ENCODE measurements at places on chromosomes 4 and X.

DNA sequence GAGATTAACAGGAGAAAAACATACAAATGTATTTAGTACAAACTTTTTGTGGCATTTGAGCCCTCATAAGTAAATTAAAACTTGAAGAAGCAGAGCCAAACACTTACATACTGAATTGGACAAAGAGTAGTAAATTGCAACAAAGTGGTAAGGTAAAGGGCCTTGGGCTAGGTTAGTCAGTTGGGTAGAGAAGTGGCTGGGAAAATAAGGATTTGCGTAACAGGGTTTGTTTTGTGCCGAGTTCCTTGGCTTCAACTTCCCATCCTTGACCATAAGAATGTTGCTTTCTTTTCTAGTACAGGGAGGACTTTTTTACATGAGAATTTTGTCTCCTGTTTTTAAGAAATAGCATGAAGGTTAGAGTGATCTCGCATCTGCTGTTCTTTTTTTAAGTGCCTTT lies 33.3 kb upstream of the DSPP start:
- no peak for DNase-seq

GRCh38 chr4:125677665-125678307 lies 363.0 kb downstream of the FAT4 start:
- DNase-seq = no peak

DNA sequence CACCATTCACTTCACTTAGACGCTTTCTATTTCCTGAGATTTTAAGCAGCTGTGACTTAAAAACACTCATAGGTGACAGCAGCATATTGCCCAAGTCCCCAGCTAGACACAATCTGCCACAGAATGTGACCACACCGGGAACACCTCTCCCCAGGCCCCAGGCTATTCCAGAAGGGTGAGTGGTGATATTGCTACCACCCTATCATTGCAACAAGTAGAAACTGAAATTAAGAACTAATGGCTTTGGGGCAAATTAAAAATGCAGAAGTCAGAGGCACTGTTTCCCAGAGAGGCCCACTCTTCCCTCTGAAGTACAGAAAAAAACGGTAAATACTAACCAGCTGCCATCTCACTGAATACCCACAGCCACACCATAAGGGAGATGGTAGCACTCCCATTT lies 35.0 kb downstream of the QDPR start:
- DNase-seq = no peak

GRCh38 chrX:27675493-27675892 lies 85.3 kb downstream of the DCAF8L2 start:
- DNase-seq = no peak

DNA sequence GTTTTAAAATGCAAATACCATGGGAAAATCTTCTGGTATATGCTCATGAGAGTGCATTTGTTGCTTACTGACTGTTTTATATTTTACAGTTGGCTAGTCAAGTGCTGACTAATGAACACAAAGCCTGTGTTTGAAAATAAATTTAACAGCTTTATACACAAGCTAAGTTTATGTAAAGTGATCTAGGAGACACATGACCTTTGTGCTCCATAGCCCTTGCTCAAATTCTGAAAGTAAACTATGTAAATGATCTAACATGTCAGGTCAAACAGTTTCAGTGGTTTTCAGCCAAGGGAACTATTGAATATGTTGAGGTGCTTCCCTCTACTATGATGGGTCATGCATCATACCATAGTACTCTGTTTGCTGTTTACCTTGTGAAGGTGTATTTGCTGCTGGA lies 36.7 kb downstream of the DIAPH2 start:
- no peak for DNase-seq

DNA sequence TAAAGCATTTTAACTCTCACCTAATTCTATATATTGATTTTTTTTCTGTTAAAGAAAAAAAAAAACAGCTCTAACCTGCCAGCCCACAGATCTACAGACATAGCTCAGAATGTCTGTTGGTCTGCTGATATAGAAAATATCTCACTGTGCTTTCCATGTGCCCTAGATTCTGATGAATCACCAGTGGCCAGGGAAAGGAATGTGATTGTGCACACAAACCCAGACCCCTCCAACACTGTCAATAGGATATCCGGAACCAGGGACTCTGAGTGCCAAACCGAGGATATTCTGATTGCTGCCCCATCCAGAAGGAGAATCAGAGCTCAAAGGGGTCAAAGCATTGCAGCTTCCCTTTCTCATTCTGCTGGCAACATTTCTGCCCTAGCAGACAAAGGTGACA lies 12.1 kb upstream of the SCML1 start:
- no peak for DNase-seq

GRCh38 chrX:38824176-38824575 lies 22.9 kb downstream of the MID1IP1 start:
- no peak for DNase-seq

GRCh38 chr4:72582853-72583252 lies 13.8 kb upstream of the ADAMTS3 start:
- DNase-seq = no peak

DNA sequence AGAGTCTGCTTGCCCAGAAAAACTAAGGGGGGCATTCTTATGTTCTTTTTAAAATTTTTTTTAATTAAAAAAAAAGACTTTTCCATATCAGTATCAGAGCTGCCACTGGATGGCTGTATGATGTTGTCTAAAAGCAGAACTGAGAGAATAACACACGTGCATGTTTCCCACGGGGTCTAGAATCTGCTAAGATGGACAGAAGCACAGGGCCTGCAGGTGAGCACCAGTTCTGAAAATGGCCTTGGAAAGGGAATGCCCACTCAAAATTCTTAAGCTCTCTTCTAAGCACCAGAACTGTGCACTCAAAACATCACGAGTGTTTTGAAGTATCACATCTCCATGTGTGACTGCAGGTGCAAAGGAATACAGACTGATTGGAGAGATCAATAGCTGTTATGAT lies 61.1 kb downstream of the ARAP2 start:
- no peak for DNase-seq

- DNase-seq = no peak
Observed at GRCh38 chr4:28287831-28288233, 1427.2 kb downstream of the STIM2 start.

GRCh38 chr4:41887821-41888686 lies 47.2 kb upstream of the TMEM33 start:
- no peak for DNase-seq

DNA sequence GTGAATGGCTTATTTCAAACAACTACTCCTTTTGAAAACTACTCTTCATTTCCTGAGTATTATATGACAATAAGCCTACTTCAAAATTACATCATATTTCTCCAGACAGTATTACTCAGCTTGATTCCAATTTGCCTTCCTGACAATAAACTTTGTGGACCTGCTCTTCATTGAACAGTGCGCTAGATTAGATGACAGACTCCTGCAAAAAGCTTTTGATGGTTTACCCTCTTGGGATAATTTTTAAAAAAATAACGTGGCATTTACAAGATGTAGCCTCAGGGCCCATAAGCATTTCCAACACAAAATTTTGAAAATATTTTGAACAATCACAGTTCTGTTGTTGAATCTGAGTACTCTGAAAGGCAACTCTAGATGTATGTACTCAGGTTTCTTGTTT lies 25.9 kb downstream of the MGAT4D start:
- DNase-seq = no peak

DNA sequence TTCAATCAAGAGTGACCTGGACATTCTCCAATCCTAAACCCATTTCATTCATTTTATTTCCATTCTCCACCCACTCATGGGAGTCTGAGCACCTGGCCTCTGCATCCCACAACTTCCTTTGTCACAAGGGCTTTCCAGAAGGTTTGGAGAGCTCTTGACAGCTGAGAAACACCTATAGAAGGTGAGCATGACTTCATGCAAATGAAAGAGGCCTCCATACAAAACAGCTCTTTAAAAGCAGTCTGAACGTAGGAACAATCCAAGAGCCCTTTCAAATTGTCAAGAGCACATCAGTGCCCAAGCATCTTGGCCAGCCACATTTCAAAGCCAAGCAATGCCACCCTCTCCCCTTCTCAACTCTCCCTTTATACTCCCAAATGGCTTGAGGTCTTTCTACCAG lies 74.9 kb upstream of the RAP2C start:
- DNase-seq = no peak

- no peak for DNase-seq
Observed at GRCh38 chr4:105598052-105598451, 45.6 kb downstream of the ARHGEF38 start.

DNA sequence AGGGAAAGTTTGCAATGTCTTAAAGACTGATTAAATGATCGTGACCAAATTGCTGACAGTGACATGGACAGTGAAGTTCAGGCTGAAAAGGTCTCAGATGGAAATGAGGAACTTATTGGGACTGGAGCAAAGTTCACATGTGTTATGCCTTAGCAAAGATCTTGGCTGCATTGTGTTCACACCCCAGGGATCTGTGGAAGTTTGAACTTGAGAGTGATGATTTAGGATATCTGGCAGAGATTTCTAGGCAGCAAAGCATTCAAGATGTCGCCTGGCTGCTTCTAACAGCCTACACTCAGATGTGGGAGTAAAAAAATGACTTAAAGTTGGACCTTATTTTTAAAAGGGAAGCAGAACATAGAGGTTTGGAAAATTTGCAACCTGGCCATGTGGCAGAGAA lies 21.4 kb downstream of the SCARB2 start:
- peak; percentile 39 for DNase-seq

DNA sequence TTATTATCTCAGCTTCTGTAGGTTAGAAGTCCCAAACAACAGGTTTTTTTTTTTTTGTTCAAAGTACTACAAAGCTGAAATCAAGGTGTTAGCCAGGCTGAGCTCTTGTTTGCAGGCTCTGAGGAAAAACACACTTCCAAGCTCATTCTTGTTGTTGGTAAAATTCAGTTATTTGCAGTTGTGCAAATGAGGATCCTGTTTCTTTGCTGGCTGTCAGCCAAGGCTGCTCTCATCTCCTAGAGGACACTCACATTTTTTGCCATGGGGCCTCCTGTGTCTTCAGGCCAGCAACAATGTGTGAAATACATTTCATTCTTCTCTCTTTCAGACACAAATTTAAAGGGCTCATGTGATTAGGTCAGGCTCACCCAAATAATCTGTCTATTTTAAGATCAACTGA lies 60.3 kb upstream of the HSD17B10 start:
- no peak for DNase-seq

GRCh38 chr4:73259571-73260090 lies 1.0 kb upstream of the ANKRD17 start:
- no peak for DNase-seq

DNA sequence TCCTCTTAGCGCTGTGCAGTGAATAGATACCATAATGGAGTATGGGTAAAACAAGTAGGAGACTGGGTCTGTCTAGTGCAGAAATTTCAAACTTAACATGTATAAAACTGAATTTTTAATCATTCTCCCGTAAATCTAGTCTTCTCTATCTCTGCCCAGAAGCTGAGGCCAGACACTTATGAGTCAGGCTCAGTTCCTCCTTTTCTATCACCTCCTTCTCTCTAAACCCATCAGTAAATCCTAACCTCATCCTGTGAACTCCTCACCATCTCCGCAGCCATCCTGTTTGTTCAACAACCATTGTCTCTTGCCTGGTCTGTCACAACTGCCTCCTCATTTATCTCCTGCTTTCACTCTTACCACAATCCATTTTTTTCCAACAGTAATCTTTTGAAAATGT lies 19.8 kb upstream of the SGMS2 start:
- no peak for DNase-seq

DNA sequence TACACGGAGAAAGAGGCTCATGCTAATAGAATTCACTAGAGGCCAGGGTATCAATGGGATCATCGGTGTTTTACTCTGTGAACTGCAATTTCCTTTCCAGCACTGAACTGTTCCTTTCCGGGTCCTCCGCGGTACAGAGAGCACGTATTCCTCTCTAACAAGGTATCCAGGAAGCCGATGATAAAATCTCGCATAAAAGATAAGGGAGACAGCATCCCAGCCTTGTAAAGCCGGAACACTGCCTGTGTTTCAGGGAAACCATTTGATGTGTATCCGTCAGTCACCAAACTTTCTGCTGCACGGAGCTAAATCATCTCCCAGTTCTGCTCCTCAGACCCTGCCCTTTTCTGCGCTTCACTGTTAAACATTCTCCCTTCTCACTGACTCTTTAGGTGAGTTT lies 54.0 kb downstream of the ING2 start:
- DNase-seq = no peak

- DNase-seq = no peak
Observed at GRCh38 chr4:139763205-139763604, 97.6 kb downstream of the MGST2 start.

- peak; percentile 31 for DNase-seq
Observed at GRCh38 chr4:61571761-61572559, 371.8 kb downstream of the ADGRL3 start.

DNA sequence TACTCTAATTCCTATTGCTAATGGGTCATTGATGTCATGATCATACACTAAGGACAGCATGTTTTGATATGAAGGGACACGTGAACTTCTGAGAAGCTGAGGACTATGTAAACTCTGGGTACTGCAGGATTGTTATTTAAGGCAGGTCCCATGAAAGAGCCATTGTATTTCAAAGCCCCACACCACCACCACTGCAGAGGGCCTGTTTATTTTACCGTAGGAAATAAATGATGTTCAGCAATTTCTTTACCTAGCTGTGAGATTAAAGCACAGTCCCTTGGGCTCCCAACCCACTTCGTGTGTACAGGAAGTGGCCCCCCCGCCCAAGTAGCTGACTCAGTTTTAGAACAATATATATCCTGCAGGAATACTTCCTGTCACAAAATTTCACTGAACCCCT lies 89.8 kb upstream of the ACSL4 start:
- DNase-seq = no peak

- no peak for DNase-seq
Observed at GRCh38 chr4:44859477-44859876, 133.1 kb upstream of the GNPDA2 start.

DNA sequence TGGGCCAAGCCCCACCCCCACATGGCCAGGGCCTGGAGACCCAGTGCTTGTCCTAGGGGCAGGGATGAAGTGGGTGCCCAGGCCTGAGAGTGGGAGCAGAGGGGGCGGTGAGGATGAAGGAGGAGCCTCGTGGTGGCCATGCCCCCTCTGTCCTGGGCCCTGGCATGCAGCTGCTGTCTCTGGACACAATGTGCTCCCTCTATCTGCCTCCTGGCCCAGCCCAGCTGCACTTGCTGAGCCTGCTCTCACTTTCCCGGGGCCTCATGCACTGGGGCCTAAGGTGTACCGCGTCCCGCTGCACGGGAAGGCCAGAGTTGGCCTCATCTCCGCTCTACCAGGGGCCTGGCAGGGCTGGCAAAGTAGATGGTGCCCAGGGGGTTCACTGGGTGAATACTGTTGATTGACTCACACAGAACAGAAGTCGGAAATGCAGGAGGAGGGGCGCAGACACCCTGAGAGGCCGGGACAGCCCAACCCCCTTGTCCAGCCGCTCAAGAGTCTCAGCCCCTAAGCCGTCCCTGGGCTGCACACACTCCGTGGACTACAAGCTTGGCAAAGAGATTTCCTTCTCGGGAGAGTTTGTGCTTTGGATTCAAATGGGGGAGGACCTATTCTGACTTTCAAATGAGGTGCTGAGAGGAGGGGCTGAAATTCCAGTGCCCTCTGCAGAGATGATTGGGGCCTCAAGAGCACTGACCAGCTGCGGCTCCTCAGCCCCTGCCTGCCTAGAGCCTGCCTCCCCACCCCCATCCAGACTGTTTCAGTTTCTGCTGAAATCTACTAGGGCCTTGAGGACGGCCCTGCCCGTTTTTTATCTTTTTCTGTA lies 112.4 kb downstream of the PSAPL1 start:
- no peak for DNase-seq

Measured in NCI-H446 treated with DMSO at 0.1 percent for 48 hours (cell line).